Dermis microvascular lymphatic vessel endothelial cell (primary cell): ENCODE measurements at places on chromosomes 3 and 15.

GRCh38 chr15:74542166-74543042 is 1.4 kb downstream of the ARID3B start:
- DNase-seq, result no peak

DNA sequence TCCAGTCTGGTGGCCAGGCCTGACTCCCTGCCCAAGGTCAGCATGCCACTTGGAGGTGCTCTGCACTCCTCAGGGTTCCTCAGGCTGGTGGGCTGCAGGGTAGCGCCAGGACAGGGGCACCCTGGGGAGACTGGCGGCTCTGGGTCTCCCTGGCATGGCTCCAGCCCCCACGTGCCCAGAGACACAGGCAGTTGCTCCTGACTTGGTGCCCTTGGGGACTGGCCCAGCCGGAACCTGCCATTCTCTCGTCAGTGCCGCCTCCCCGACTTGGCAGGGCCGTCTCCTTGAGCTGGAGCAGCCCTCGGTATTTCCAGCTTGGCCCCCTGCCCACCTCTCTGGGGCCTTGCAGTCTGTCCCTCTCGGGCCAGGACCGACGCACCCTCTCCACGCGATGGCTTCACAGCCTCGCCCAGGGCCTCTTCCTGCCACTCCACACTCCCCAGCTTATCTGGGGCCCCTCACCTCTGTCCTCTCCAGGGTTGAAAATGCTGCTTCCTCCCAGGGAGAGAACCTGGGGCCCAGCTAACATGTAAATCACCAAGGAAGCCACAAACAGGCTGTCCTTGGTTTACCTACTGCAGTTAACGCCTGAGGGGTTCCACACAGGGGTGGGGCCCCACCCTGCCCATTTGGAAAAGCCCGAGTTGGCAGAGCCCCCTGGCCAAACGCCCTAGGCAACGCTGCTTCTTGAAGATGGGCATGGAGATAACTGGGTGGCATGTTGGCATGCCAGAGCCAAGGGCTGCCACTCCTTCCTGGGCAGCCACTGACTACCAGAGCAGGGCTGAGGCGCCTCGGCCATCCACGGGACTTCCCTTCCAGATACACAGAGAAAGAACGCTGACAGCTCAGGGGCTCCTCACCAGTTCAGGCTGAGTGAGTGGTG is 61.4 kb downstream of the SMAD6 start:
- peak; percentile 49 for DNase-seq

- peak; percentile 22 for DNase-seq
Observed at GRCh38 chr3:59052803-59053411, 3.1 kb upstream of the CFAP20DC start.

DNA sequence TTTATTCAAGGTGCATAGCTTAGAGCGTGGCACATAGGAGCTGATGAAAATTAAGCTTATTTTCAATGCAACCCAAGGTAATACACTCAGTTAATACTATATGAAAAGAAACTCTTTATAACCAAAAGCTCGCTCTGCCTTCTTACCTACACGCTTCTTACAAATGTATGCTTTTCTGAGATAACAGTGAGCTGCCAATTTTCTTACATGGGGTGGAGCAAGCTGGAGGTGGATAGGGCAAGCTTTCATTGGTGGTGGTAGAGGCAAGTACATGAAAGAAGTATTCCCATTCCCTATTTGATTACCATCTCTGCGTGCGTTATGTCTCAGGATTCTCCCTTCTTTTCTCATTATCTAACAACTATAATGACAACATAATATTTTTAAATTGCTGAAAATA is 8.9 kb downstream of the DZIP3 start:
- no peak for DNase-seq

GRCh38 chr15:92706201-92706600 is 50.6 kb upstream of the FAM174B start:
- no peak for DNase-seq
